Muscle of back (tissue), 13 donors: ENCODE measurements at places on chromosomes 1 and 21. TPM values are rescaled to one million over a fixed set of nuclear protein-coding genes. Genes with fewer than 3 reads are reported as not detected.

OXCT2 gene
- polyA plus RNA-seq: 0.12 TPM

PCAT6 gene
- 2.0 TPM for polyA plus RNA-seq

KLF17 gene
- polyA plus RNA-seq: 0.13 TPM

CBR1 gene
- polyA plus RNA-seq: 13.9 TPM

TGFB2 gene
- 40.9 TPM for polyA plus RNA-seq

FCMR gene
- 10.6 TPM for polyA plus RNA-seq

AIRE gene
- polyA plus RNA-seq: 0.05 TPM

PLA2G2C gene
- 0.07 TPM for polyA plus RNA-seq
